ENCODE measurements at places on chromosomes 12 and 14.

- no peak for DNase-seq
Observed at GRCh38 chr14:92516966-92517506, 3.5 kb downstream of the RIN3 start.

DNA sequence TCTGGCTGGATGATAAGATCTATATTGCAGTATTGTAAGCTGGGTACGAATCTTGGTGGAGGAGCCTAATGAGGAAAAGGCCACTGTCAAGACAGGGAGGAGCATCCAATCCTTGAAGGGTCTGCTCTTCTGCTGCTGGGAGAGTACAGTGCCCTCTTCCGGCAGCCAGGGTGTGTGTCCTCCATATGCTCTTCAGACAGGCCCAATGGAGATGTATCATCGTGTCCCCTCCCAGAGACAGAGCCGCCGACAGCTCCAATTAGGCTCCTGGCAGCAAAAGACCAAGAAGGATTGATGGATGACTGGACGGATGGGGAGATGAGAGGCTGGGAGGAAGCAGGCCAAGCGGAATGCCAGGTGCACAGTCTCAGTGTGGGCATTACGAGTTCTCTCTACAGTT, 51.6 kb upstream of the PIWIL1 start:
- DNase-seq = no peak

DNA sequence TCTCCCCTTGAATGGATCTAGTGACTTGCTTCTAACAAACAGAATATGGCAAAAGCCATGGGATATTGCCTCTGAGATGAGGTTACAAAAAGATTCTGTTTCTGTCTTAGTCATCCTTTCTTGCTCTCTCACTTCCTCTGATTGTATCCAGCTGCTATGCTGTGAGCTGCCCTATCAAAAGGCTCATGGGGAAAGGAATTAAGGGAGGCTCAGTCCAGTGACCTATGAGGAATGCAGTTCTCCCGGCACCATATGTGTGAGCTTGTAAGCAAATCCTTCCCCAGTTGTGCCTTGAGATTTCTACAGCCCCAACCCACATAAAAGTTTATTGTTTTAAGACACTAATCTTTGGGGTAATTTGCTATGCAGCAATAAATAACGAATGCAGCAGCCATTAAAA, 183.1 kb downstream of the KLHL28 start:
- DNase-seq = peak; percentile 51

DNA sequence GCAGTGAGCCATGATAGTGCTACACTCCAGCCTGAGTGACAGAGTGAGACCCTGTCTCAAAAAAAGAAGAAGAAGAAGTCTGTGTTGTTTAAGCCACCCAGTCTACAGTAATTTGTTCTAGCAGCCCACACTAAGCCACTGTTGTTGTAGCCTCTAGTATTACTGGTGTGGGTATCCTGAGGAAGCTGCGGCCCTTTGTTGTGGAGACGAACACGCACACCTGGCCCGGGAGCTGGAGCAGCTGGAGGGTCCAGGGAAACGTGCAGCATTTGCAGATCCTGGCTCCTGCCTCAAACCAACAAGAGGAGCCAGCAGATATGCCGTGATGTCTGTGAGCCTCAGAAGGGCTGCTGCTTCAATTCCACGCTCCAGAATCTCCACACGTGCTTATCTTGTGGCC, 65.3 kb downstream of the MAP1LC3B2 start:
- no peak for DNase-seq

- no peak for DNase-seq
Observed at GRCh38 chr14:66649498-66649897, 141.6 kb downstream of the GPHN start.

- no peak for DNase-seq
Observed at GRCh38 chr12:70779250-70779649, 141.3 kb downstream of the PTPRR start.

- no peak for DNase-seq
Observed at GRCh38 chr14:51336734-51337133, 96.7 kb downstream of the TMX1 start.

GRCh38 chr12:124568431-124569374, 1.3 kb upstream of the NCOR2 start:
- DNase-seq = peak; percentile 96

GRCh38 chr14:89407856-89408255, 9.2 kb downstream of the FOXN3 start:
- no peak for DNase-seq

GRCh38 chr12:95102916-95103671, 29.7 kb upstream of the NR2C1 start:
- DNase-seq = peak; percentile 59

DNA sequence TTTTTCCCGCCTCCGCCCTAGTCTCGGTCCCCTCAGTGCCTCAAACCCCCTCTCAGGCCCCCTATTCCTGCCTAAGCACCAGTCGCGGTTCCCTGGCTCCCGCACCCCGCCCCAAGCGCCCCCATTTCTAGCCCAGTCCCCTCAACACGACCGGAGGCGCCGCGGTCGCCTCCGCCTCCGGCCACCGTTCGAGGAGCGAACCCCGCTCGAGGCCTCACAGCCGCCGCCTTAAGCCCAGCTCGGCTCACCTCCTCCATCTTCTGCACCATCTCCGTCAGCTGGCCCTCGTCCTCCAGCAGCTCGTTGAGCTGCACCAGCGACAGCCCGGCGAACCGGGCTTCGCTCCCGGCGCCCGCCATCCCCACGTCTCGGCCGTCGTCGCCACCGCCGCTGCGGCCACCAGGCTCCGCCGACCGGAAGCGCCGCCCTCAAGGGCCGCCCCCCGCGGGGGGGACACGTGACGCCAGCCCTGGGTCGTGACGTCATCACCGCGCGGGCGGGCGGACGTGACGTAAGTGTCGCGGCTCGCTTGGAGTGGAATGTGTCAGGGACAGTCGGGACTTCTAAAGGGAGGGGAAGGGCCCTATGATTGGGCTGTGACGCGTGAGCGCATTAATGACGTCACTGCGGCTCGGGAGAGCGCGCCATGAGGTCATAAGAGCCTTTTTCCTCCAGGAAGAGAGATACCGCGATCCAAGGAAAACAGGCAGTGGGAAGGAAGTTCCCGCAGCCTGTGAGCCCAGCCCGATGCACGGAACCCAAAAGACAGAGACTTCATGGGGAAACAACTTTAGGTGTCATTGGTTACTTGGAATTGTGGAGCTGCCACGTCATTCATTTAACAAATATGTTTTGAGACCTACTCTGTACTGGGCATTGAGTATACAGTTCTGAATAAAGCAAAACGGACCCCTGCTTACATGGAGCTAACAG, at the start of gene VPS37B:
Gene VPS37B, minus strand, starts transcription at position 421 of the 933 bp plus-strand sequence. Its CDS starts 62 bp downstream, at position 359.
- DNase-seq = peak; percentile 84

DNA sequence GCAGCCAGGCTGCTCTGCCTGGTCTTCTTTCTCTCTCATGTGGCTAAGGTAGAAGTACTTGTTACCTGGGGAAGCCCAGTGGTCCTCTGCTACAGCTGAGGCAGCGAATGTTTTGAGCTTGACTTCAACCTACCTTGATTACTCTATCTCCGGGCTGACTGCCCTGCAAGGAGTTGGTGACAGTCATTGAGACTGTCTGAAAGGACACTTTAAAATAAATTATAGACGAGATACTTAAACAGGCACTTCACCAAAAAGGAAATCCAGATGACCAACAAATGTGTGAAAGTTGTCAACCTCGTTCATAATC, 474 bp upstream of the CIT start:
- DNase-seq = no peak

- DNase-seq = peak; percentile 48
Observed at GRCh38 chr14:52328276-52328675, 14.2 kb downstream of the PTGER2 start.

DNA sequence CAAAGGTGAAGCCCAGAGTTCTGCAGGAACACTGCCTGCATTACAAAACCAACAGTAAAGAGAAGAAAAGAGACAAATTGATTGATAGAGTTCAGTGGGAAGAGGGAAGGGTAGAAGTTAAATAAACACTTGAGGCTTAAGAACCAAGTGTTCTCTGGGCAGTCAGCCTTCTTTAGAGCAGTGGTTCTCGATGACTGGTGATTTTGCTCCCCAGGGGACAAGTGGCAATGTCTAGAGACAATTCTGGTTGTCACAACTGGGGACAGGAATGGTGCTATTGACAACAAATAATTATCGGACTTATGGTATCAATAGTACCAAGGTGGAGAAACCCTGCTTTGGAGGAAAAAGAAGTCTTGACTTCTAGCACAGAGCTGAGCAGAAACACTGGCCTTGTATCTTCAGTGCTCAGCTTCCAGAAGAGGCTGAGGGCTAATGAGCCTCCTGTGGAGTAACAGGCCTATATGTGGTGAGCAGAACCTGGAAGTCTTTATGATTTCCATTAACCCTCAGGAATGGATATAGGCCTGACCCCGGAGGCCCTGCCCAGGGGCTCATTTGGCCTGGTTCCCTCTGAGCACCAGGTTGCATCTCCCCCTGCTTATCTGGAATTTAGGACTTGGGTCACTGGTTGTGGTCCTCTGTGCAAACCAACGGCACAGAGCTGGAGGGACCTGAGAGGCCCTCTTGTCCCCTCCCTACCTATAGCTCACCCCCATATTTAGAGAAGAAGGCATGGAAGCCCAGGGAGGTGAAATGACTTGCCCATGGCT, 204.6 kb upstream of the PWP1 start:
- DNase-seq = no peak

- no peak for DNase-seq
Observed at GRCh38 chr14:39447175-39447661, 15.0 kb upstream of the FBXO33 start.

DNA sequence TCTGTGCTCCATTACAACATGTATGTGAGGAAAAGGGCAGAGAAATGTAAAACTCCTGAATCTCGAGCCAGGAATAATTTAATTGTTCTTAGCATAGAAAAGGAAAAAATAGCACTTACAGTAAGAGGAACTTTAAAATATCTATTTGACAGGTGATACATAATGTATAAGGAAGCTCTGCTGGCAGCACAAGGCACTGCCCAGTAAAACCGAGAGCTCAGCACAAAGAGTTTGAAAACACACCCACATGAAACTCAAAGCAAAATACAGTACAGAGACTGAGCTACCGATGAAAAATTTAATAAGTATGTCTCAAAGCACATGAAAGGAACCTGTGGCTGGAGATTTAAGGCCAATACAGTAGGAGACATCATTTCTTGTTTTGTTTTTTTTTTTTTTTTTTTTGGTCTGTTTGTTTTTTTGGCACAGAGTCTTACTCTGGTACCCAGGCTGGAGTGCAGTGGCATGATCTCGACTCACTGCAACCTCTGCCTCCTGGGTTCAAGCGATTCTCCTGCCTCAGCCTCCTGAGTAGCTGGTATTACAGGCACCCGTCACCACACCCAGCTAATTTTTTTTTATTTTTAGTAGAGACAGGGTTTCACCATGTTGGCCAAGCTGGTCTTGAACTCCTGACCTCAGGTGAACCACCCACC, 19.2 kb downstream of the CLIP1 start:
- DNase-seq = no peak

- no peak for DNase-seq
Observed at GRCh38 chr12:85060916-85061315, 24.8 kb downstream of the LRRIQ1 start.

DNA sequence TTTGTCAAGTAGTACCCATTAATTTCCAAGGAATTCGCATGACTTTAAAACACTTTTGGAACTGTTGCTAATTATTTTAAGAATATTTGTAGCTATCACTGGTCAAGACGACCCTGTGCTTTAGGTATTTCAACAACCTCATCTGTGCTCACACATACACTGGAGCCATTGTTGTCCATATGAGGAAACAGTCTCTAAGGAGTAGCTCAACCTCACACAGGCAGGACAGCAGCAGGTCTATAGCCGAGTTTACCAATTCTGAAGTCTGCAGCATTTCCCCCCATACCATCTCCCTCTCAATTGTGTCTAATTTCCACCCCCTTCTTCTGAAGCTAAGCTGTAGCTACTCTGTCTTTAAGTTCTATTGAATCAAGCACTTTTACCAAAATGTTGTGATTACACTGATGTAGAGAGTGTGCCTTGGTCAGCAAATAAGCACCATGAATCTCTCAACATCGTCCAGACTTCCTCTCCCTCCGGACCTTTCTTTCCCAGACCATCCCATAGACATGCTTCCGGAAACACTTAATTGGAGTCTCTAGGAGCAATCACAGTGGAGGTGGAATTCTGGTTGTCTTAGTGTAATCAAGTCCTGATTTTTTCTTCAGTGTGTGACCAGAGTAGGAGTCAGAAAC, 48.5 kb upstream of the NUAK1 start:
- no peak for DNase-seq

GRCh38 chr14:61884711-61885110, 122.5 kb downstream of the SNAPC1 start:
- DNase-seq = no peak

GRCh38 chr12:51949342-51950030, 2.0 kb upstream of the ACVR1B start:
- peak; percentile 59 for DNase-seq

DNA sequence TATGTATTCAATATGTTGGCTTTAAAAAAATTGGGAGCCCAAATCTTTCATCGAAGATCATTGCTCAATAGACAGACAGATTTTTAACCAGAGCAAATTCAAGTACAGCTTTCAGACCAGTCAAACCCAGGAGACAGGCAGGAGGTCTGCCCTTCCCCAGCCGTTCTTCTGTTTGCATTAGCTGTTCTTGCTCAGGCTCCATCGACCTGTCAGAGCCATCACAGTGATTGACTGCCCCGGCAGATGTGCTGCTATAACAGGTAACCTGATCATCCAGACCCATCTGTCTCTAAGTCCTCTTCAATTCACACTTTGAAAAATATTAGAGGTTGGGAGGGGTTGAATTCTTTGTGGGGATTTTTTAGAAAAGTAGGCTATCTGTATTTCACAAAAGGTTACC, 453.5 kb downstream of the FOXG1 start:
- DNase-seq = no peak

DNA sequence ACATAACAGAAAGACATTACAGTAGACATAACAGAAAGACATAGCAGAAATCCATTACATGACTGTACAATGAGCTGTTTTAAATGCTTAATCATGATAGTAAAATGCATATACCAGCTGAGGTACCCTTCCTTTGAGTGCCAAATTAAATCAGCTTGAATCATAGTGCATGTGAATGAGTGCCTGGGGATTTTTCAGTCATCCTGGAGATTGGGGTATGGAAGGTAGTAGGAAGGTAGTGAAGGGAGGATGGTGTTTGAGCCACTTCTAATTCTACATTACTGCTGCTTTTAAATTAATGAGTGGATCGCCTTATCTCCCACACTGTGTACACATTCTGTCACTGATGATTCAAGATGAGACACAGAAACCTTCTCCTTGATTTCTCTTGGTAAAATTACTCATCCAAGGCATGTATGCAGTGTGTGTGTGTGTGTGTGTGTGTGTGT, 534.2 kb downstream of the LRFN5 start:
- peak; percentile 44 for DNase-seq

- DNase-seq = no peak
Observed at GRCh38 chr12:100468126-100468525, 5.5 kb upstream of the NR1H4 start.
